ENCODE measurements at places on chromosomes 3 and 15.
A peak's percentile ranks its signal among the peaks of the same experiment; 100 is the strongest.

- peak; percentile 64 for DNase-seq
These were observed 44.8 kb upstream of the RNU6-1 start for GRCh38 chr15:67884514-67885174.

DNA sequence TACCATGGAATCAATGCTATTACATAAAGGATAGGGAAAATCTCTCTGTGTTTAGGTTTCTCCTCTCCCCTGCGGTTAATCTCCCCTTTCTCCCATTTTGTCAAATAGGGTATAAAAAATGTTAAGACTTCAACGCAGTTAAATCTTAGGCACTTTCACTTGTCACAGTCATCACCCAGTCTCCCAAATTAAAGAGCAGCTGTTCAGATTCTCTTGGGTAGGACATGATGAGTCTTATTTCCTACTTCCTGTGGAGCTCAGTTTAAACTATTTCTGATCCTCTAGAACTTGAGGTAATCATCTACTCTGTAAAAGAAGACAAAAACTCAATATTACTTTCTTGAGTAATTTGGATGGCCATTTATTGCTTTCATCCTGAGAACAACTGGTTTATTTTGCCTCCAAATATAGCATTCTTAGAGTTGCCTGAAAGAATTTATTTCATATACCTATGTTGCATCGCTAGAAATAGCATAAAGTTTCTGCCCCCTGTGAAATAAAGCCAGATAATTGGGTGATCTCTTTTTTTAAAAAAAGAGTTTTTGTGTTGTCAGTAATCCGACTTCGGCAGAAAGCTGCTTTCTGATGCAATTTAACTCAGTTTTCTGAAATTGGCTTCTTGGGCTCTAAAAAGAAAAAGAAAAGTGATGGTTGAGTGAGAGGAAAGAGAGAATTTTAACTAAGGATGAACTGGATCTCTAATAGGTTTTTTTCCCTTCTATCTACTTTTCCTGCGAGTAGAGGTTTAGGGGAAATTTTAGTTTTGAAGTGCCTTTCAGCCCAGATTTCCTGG is 20.7 kb downstream of the RAP2B start:
- DNase-seq, result no peak

DNA sequence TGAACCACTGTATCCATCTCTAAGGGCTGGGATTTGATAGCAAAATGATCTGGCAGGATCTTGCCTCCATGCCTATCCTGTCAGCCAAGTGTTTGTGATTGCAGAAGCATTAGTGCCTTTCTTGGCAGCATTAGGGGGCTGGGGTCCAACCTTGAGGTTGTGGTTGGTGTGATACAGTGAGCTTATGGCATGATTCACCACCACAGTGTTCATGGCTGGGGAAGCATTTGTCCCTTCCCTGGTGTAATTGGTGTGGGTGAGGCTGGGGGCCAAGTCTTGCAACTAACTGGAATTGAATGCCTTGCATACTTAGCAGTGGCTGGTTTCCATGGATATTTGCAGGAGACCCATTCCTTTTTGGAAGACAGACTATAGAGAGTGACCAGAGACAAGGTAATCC is 271.0 kb upstream of the TBL1XR1 start:
- no peak for DNase-seq

- DNase-seq, result no peak
These were observed 60.7 kb downstream of the TIMP4 start for GRCh38 chr3:12097971-12098370.

DNA sequence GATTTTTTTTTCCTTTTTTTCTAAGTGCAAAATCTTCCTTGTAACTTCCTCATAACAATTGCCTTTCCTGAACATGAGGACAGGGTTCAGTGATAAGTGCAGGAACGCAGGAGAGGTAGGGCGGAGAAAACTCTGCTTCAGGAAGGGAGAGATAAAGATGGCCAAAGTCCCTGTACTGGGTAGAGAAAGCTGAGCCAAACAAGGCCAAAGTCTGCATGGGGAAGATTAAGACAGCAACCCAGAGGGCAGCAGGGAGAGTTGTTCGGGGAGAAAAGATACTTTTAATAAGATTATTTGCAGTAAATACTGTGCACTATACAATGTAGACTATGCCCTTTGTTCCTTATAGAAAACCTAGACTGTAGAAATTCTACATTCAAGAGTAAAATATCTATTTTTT is 55.4 kb upstream of the LRRFIP2 start:
- no peak for DNase-seq

- DNase-seq, result no peak
These were observed 106.8 kb upstream of the CDIN1 start for GRCh38 chr15:36472672-36473071.

DNA sequence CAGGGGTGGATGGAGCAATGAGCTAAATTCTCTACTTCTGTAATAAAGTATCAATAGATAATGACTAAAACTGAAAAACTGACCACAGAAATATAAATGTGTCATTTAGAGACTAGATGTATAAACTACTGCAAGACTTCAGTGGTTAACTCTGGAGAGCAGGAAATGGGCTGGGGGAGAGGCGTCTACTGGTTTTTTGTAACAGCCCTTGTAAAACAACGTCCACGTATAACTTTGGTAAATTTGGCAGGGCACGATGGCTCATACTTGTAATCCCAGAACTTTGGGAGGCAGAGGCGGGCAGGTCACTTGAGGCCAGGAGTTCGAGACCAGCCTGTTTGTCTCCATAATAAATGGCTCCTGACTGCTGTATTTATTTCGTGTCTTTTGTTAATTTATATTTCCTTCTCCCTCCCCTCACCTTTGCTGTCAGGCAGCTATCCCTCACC is 12.5 kb downstream of the RAB27A start:
- DNase-seq, result peak; percentile 43

GRCh38 chr3:194738254-194739093 is 52.8 kb downstream of the FAM43A start:
- DNase-seq, result no peak

DNA sequence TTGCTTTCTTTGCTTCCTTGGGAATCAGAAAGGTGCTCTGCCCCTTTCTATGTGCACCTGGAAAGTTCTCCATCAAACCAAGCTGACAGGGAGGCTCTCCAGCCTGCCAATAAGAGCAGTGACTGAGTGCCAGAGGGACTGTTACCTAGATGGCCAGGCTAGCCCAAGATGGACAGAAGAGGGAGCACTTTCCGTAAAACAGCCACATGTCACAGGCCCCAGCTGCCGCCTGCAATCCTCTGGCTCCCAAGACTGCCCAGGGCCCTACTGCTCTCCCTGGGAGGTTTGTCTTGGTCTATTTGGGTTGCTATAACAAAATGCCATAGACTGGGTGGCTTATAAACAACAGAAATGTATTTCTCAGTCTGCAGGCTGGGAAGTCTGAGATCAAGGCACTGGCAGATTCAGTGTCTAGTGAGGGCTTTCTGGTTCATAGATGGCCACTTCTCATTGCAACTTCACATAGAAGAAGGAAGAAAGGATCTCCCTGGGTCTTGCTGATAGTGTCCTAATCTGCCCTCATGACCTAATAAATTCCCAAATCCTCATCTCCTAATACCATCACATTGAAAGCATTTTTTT is 72.3 kb downstream of the TAMM41 start:
- DNase-seq, result no peak

DNA sequence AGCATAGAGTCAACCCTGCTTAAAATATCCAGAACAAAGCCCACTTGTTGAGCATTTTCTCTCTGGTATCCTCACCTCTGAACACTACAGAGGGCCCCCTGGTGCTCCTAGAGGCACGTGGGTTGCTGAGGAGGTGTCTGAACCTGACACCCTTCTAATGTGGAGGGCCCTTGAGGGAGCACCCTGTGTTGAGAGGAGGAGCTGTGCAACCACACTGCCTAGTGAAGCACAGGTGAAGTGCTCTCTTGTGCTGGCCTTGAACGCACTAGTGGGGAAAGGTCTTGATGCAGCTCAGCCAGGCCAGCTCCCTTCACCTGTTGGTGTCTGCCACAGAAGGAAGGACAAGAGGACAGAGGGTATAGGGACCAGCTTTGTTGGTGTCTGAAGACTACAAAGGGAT is 51.9 kb downstream of the CCK start:
- no peak for DNase-seq

GRCh38 chr15:56758770-56759449 is 25.6 kb upstream of the ZNF280D start:
- DNase-seq, result no peak

GRCh38 chr3:93992207-93992606 is 12.3 kb downstream of the ARL13B start:
- DNase-seq, result no peak

DNA sequence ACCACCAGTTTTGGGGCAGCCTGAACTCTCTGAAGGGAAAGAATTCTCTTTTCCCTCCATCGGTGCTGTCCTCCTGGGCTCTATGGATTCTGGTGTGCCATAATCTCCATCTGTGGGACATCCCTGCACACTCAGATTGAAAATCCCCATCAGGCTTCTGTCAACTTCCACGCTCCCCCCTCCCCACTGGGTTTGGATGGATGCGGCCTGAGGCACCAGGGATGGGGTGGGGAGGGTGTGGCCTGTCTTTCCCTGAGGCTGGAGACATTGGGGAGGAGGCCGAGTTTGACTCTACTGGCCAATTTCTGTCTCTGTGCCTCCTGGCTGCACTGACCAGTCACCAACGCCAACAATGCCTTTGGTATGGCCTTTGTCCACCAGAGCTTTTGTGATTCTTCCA is 16.3 kb upstream of the FBLN2 start:
- no peak for DNase-seq

GRCh38 chr3:54733106-54734006 is 194.5 kb downstream of the LRTM1 start:
- no peak for DNase-seq

- DNase-seq, result no peak
These were observed 170.4 kb downstream of the RSL24D1 start for GRCh38 chr15:55026381-55026780.

GRCh38 chr15:35549567-35549966 is 3.6 kb upstream of the DPH6 start:
- DNase-seq, result no peak

- DNase-seq, result no peak
These were observed 167.1 kb downstream of the ARRDC4 start for GRCh38 chr15:98127586-98127985.

GRCh38 chr3:185089751-185090150 is 63.1 kb downstream of the C3orf70 start:
- DNase-seq, result no peak

GRCh38 chr3:62097121-62097520 is 276.2 kb downstream of the FEZF2 start:
- DNase-seq, result no peak

DNA sequence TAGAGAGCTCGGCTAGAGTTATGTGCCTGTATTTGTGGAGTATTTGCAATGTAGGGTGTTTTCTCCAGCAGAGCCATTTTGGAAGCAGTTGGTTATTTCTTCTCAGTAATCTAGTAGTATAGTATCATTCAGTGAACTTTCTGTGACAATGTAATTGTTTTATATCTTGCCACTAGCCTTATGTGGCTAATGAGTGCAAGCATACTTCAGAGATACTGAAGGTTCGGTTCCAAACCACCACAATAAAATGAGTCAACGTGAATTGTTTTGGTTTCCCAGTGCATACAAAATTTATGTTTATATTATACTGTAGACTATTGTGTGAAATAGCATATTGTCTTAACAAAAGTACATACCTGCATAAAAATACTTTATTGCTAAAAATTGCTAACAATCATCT is 286.9 kb upstream of the TBL1XR1 start:
- DNase-seq, result no peak

DNA sequence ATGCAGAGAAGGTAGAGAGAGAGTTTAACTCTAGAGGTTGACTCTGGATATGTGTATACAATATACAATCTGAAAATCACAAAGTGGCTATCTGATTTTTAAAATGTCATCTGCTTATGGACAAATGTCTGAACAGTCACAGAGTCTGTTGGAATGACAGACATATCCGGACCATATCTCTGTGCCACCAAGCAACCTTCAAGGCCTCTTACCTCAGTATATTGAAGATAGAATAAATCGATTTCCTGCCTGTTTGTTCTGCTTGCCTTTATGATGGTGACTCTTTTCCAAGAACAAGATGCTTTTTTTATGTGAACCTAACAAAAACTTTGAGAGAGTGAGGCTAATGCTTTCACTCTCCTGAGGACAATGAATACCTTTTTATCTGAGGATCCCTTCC is 151.1 kb downstream of the RBPMS2 start:
- DNase-seq, result no peak

DNA sequence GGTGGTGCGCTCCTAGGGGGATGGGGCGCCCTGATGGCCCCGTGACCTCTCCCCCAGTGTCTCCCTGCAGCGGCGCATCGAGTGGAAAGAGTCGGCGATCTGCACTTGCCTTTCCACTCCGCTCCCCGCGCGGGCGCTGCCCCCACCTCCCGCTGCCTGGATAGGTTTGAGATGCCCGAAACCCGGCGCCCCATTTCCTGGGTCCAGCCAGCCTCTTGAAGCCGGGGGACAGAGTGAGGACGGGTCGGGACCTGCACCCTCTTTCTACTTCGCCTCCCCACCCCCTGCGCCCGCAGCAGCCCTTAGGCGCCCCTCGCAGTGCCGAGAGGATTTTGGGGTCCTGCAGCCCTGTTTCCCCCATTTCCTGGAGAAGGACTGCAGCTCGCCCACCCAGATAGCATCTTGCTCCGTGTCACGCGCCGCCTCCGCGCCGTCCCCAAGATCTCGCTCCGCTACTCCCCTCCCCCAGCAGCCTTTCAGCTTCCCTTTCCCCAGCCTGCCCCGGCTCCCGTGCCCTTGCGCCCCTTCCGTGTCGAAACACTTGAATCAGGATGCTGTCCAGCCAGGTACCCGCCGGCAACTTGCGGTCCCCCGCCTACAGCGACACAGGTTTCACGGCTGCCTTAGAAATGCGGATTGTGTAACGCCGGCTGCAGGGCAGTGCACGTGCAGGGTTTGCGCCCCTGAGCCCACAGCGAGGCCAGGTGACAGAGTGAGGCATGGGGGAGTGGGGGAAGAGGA is 519 bp downstream of the ABHD6 start:
- no peak for DNase-seq
